ENCODE measurements at places on chromosomes 2 and 18. TPM values are rescaled to one million over a fixed set of nuclear protein-coding genes. Genes with fewer than 3 reads are reported as not detected.

Gene CERS6
- 26.6 TPM for polyA plus RNA-seq

Gene VWA3B
- 5.9 TPM for polyA plus RNA-seq

Gene DSG4
- not detected for polyA plus RNA-seq

Gene FOXI3
- polyA plus RNA-seq: 0.14 TPM

Gene DOK6
- 31.0 TPM for polyA plus RNA-seq
